ENCODE measurements at places on chromosomes 7 and 10.

GRCh38 chr10:88457660-88458059, 125.5 kb downstream of the RNLS start:
- no peaks in the 10 kb centered on the region for H3K4me1 ChIP-seq
- H3K4me3 ChIP-seq: no peak overlapping the region
- no peaks in the 10 kb centered on the region for H3K27me3 ChIP-seq
- DNase-seq: no peak

- DNase-seq: no peak
- no peaks in the 10 kb centered on the region for H3K27me3 ChIP-seq
- H3K4me3 ChIP-seq: no peak overlapping the region
- no peaks in the 10 kb centered on the region for H3K36me3 ChIP-seq
- H3K4me1 ChIP-seq: no peaks in the 10 kb centered on the region
- no peak overlapping the region for H3K27ac ChIP-seq
These were observed 51.1 kb upstream of the LYZL1 start for GRCh38 chr10:29237786-29238185.

- no peaks in the 10 kb centered on the region for H3K36me3 ChIP-seq
- H3K4me3 ChIP-seq: no peak overlapping the region
- DNase-seq: no peak
- H3K4me1 ChIP-seq: no peaks in the 10 kb centered on the region
- no peak overlapping the region for H3K27ac ChIP-seq
- peaks cover 6% of the 10 kb centered on the region for H3K27me3 ChIP-seq
These were observed 344.1 kb upstream of the HPS1 start for GRCh38 chr10:98790817-98791216.

GRCh38 chr10:116925056-116925455, 75.8 kb downstream of the ENO4 start:
- peaks cover 39% of the 10 kb centered on the region for H3K36me3 ChIP-seq
- DNase-seq: no peak
- no peaks in the 10 kb centered on the region for H3K27me3 ChIP-seq
- H3K4me3 ChIP-seq: no peak overlapping the region

- H3K27ac ChIP-seq: no peak overlapping the region
- no peak overlapping the region for H3K4me3 ChIP-seq
- DNase-seq: no peak
- H3K36me3 ChIP-seq: peaks cover 4% of the 10 kb centered on the region
- no peaks in the 10 kb centered on the region for H3K4me1 ChIP-seq
- no peaks in the 10 kb centered on the region for H3K27me3 ChIP-seq
These were observed 31.1 kb downstream of the POT1 start for GRCh38 chr7:124898531-124898930.

DNA sequence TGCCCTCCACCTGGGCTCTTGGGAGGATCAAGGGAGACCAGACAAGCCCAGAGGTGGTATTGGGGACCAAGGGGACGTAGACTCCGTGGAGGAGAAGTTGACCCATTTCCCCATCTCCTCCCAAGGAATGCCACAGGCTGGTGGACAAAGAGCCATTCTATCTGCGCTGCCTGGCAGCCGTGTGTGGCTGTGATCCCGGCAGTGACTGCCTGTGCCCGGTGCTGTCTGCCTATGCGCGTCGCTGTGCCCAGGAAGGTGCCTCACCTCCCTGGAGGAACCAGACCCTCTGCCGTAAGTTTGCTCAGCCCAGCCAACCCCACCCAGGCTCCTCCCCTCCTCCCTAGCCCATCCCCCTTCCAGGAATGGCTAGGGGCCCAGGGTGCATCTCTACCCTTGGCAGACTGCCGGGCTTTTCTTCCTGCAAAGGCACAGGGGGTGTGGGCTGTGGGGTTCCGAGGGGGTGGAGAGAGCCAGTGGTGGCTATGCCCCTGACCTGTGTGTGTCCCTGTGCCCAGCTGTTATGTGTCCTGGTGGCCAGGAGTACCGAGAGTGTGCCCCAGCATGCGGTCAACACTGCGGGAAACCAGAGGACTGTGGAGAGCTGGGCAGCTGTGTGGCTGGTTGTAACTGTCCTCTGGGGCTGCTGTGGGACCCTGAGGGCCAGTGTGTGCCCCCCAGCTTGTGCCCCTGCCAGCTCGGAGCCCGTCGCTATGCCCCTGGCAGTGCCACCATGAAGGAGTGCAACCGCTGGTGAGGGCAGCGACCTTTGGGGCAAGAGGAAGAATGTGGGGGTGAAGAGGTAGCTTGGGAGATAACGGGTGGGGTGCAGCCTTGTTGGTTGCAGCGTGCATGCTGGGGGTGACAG, 10.2 kb upstream of the ZNF467 start:
- no peak overlapping the region for H3K27ac ChIP-seq
- H3K36me3 ChIP-seq: no peaks in the 10 kb centered on the region
- H3K4me3 ChIP-seq: no peak overlapping the region

- H3K4me3 ChIP-seq: no peak overlapping the region
- no peak for DNase-seq
- no peaks in the 10 kb centered on the region for H3K4me1 ChIP-seq
- no peaks in the 10 kb centered on the region for H3K36me3 ChIP-seq
- no peak overlapping the region for H3K27ac ChIP-seq
- no peaks in the 10 kb centered on the region for H3K27me3 ChIP-seq
These were observed 31.2 kb upstream of the IKZF1 start for GRCh38 chr7:50273301-50273700.

- H3K36me3 ChIP-seq: peaks cover 20% of the 10 kb centered on the region
- H3K27ac ChIP-seq: peak overlapping the region; percentile 62
- H3K27me3 ChIP-seq: no peaks in the 10 kb centered on the region
- no peak for DNase-seq
These were observed 11.8 kb downstream of the NT5C2 start for GRCh38 chr10:103181244-103181643.

DNA sequence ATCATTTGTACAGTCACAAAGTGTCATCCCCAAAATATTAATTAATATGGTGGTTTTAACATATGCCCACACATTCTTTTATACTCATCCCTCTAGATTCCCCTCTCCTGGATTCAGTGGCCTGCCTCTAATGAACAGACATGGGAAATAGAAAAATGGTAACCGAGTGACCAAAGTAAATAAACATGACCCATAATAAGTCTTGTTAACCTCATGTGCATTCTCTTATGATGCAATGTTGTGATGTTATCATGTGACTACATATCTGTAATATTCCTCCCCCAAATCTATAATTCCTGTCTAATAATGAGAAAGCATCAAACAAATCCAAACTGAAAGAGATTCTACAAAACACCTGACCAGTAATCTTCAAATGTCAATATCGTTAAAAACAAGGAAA, 164.5 kb upstream of the PRSS1 start:
- no peaks in the 10 kb centered on the region for H3K27me3 ChIP-seq
- H3K4me3 ChIP-seq: no peak overlapping the region
- peaks cover 5% of the 10 kb centered on the region for H3K4me1 ChIP-seq
- H3K27ac ChIP-seq: no peak overlapping the region

DNA sequence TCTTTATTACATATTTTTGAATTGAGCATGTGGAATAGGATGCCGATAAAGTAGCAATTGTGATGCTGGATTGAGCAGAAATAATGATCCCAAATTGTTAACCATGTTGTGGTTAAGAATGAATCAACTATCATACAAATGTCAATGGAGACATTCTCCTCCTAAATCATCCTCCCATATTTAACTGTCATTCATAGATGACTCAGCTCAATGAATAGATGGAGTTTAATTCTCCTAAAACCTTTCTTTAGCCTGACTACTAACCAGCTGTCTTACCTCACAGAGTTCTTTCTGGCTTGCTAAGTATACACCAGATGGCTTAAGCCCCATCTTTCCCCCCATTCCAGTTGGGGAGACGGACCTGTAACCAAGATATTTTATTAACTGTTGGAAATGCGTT, 23.4 kb upstream of the NPS start:
- DNase-seq: no peak
- H3K27ac ChIP-seq: no peak overlapping the region
- H3K4me3 ChIP-seq: no peak overlapping the region
- H3K36me3 ChIP-seq: no peaks in the 10 kb centered on the region
- no peaks in the 10 kb centered on the region for H3K4me1 ChIP-seq

DNA sequence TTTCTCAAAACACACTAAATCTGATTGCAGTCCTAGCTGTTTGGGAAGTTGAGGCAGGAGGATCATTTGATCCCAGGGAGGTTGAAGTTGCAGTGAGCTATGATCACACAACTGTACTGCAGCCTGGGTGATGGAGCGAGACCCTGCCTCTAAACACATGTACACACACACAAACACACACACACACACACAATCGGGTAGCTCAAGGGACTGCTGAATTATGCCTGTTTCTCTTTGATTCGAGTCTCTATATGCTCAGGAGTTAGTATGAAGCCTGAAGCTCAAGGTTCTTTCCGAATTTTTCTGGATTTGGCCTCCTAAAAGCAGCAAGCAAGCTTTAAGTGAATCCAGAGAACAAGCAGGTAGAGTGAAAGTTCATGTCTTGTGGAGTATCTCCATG, 22.5 kb downstream of the PRTFDC1 start:
- no peak for DNase-seq
- no peak overlapping the region for H3K27ac ChIP-seq
- no peaks in the 10 kb centered on the region for H3K4me1 ChIP-seq
- no peaks in the 10 kb centered on the region for H3K27me3 ChIP-seq

DNA sequence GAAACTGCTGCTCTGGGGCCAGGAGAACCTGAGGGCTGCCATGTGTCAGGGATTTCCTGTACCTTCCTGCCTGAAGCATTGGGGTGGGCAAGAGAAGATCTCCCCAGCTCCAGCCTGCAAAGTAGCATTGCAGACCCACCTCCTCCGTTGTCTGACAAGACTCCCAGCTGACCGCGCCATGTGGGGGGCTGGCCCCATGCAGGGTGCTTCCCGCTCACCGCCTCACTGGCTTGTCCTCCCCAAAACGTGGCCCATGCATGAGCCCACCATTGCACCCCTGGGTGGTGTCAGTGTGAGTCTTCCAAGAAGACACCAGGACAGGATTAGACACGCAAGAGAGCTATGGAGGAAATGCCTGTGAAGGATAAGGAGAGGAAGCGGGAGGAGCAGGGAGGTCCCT, 68.3 kb downstream of the ABRAXAS2 start:
- H3K27me3 ChIP-seq: no peaks in the 10 kb centered on the region
- no peak overlapping the region for H3K27ac ChIP-seq
- no peak overlapping the region for H3K4me3 ChIP-seq

DNA sequence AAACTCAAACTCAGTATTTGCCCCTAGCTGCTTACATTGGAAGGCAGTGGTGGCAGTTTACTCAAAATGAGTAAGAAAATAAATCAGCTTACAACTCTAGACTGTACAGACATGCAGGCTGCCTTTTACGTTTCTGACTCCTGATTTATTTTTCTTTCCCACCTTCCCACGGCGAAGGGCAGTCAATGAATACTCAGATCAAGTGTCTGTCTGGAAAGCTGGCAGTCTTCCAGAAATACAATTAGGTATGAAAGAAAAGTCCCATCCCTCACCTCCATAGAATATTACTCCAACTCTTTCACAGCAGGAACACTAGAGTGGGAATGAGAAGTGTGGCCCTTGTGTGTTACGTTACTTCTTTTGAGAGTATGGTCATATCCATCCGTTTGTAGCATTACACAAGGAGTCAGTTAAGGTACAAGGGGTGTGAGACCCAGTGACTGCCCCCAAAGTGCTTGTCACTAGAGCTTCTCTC, 1.3 kb upstream of the PAPSS2 start:
- peaks cover 2% of the 10 kb centered on the region for H3K27me3 ChIP-seq
- H3K36me3 ChIP-seq: no peaks in the 10 kb centered on the region
- peaks cover 10% of the 10 kb centered on the region for H3K4me1 ChIP-seq
- H3K27ac ChIP-seq: no peak overlapping the region
- no peak for DNase-seq

DNA sequence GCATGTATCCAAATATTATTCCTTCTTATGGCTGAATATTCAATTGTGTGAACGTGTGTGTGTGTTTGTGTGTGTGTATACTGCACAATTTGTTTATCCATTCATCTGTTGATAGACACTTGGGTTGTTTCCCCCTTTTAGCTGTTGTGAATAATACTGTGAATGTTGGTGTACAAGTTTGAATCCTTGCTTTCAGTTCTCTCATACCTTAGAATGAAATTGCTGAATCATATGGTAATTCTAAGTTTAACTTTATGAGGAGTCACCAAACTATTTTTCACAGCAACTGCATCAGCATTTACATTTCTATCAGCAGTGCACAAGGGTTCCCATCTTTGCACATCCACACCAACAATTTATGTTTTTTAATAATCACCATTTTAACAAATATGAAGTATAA, 86.9 kb upstream of the GATAD1 start:
- DNase-seq: no peak
- H3K4me3 ChIP-seq: no peak overlapping the region
- H3K4me1 ChIP-seq: no peaks in the 10 kb centered on the region

GRCh38 chr7:99218406-99219184, 10.7 kb upstream of the KPNA7 start:
- H3K27ac ChIP-seq: no peak overlapping the region
- H3K4me1 ChIP-seq: no peaks in the 10 kb centered on the region
- no peaks in the 10 kb centered on the region for H3K27me3 ChIP-seq
- no peak overlapping the region for H3K4me3 ChIP-seq
- DNase-seq: no peak

- no peak for DNase-seq
- H3K4me3 ChIP-seq: no peak overlapping the region
- no peaks in the 10 kb centered on the region for H3K36me3 ChIP-seq
- no peaks in the 10 kb centered on the region for H3K4me1 ChIP-seq
- peaks cover 54% of the 10 kb centered on the region for H3K27me3 ChIP-seq
These were observed 9.6 kb downstream of the EMX2 start for GRCh38 chr10:117552156-117552631.

DNA sequence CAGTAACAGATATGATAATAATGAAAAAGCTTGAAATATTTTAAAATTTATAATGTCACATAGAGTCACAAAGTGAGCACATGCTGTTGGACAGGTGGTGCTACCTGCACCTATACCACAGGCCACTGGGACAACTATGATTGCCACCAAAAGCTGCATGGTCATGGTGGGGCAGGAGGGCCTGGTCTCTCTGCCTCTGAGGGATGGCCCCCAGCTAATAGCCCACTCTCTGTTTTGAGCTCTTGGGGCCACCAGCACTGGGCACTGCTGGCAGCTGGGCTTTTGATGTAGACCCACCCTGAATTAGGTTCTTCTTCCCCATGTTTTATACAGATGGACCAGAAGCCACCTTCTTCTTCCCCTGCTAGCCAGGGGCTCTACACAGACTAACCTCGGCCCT, 265.4 kb downstream of the KCND2 start:
- H3K4me1 ChIP-seq: no peaks in the 10 kb centered on the region
- no peaks in the 10 kb centered on the region for H3K36me3 ChIP-seq
- no peak for DNase-seq
- H3K27me3 ChIP-seq: no peaks in the 10 kb centered on the region
- no peak overlapping the region for H3K4me3 ChIP-seq
- H3K27ac ChIP-seq: no peak overlapping the region

GRCh38 chr10:78176320-78177317, 143.0 kb downstream of the RPS24 start:
- no peaks in the 10 kb centered on the region for H3K36me3 ChIP-seq
- no peaks in the 10 kb centered on the region for H3K4me1 ChIP-seq
- no peak overlapping the region for H3K4me3 ChIP-seq
- peaks cover 26% of the 10 kb centered on the region for H3K27me3 ChIP-seq
- DNase-seq: no peak
- H3K27ac ChIP-seq: no peak overlapping the region

DNA sequence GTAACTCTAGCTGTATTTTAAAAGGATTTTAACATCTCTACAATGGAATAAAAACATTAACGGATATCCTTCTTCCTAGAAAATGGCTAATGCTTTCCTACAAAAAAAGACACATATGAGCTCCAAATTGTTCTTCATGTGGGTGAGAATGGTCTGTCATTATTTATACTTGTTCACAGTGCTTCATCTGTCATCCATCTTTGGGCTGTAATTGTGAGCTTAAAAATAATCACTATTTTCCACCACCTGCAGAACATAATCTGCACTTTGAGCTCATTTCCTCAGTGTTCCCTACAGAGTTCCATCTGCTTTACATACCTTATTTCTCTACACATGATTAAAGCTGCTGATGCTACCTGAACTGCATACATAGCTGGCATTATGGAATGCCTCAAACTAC, 979.1 kb upstream of the C7orf33 start:
- H3K27me3 ChIP-seq: no peaks in the 10 kb centered on the region
- H3K4me1 ChIP-seq: no peaks in the 10 kb centered on the region
- H3K36me3 ChIP-seq: no peaks in the 10 kb centered on the region
- no peak overlapping the region for H3K4me3 ChIP-seq
- no peak for DNase-seq
